Suppressor macrophage treated with lipopolysaccharide for 4 hours (primary cell): ENCODE measurements at places on chromosomes 3 and 15.

DNA sequence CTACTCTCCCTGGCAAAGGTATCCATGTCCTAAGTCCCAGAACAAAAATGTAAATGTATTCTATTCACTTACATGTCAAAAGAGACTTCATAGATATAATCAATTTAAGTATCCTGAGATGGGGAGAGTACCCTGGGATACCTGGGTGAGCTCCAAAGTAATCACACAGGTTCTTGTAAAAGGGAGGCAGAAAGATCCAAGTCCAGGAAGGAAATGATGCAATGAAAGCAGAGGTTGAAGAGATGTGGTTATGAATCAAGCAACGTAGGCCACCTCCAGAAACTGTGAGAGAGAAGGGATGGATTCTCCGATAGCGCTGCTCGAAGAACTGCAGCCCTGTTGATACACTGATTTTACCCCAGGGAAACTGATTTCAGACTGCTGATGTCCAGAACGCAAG, 93.9 kb upstream of the VGLL3 start:
- no peak for DNase-seq

DNA sequence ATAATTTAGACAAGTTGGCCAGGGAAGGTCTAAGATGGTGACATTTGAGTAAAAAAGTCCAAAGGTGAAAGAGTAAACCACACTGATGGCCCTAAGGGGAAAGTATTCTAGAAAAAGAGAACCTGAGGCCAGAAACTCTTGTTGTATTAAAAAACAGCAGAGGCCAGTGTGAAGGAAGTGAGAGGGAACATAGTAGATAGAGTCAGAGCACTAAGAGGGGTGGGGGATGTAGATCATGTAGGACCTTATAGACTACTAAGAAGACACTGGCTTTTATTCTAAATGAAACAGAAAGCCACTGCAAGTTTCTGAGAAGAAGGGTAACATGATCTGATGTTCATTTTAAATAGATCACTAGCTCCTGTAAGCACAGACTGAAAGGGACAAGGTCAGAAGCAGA, 14.5 kb downstream of the POLQ start:
- DNase-seq: no peak

DNA sequence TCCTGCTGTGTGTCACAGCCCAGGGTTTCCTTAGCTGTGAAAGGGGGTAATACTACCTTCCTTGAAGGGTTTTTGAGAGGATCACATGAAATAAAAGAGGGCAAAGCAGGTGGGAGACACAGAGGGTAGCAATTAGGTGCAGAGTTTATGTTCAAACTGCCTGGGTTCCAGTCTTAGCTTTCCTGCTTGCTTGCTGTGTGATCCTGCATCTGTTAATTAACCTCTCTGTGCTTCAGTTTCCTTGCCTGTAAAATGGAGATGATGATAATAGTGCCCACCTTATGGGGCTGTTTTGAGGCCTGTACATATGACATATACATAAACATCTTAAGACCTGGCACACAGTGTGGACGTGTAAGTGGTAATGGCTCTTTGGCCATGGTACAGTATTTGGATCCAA, 35.0 kb downstream of the SPSB4 start:
- no peak for DNase-seq

DNA sequence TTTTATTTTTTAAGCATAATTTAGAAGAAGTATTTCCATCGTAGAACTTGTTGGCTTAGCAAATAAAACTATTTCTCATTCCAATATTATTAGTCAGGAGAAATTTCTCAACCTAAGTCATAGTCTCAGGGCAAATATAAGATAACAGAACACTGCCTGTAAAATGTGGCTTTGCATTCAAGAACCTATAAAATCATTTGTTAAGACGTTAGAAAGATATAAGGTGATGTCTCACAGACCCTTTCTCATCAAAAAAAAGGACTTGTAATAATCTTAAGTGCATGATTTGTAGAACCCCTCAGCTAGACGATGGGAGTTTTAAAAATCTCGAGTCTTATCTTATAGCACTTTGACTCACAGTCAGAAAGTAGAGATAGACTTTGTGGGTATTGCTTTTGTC, 314.7 kb upstream of the CFAP20DC start:
- DNase-seq: no peak

DNA sequence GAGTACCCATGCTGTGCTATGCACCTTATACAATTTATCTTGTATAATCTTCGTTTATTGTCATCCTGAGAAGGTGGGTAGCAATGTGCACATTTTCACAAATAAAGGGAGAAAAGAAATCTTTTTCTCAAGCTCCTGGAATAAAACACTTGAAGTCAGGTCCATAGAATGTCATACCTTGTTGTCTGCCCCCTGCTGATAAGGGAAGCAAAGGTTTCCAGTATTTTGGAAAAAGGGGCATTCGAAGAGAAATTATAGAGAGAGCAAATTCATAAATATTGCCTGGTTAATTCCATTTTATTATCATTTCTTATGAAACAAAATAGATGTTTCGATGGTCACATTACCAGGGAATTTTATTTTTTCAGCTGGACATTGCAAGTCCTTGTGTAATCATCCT, 277.8 kb downstream of the RAP2B start:
- no peak for DNase-seq

DNA sequence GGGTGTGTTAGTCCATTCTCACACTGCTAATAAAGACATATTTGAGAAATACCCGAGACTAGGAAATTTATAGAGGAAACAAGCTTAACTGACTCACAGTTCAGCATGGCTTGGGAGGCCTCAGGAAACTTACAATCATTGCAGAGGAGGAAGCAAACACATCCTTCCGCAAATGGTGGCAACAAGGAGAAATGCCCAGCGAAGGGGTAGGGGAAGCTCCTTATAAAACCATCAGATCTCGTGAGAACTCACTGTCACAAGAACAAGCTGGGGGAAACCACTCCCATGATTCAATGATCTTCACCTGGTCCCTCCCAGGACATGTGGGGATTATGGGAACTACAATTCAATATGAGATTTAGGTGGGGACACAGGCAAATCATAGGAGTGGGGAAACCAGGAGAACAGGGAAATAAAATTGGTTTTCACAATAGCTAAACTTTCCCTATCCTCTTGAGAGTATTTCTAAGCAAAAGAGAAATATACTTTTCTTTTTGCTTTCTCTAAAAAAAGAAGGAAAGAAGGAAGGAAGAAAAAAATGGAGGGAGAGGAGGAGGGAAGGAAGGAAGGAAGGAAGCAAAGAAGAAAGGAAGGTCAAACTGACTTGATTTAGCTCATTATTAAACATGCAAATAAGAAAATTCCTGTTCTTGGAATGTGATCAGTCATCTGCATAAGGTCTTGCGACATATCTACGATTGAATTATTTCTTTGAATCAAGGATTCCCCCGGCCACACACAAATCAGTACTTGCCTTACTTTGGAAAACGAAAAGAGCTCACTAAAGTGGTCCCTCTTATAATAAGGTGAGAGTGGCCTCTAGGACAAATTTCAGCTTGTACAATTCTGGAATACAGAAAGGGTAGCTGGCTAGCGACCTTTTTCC, 75.2 kb downstream of the LIPC start:
- DNase-seq: peak; percentile 32

DNA sequence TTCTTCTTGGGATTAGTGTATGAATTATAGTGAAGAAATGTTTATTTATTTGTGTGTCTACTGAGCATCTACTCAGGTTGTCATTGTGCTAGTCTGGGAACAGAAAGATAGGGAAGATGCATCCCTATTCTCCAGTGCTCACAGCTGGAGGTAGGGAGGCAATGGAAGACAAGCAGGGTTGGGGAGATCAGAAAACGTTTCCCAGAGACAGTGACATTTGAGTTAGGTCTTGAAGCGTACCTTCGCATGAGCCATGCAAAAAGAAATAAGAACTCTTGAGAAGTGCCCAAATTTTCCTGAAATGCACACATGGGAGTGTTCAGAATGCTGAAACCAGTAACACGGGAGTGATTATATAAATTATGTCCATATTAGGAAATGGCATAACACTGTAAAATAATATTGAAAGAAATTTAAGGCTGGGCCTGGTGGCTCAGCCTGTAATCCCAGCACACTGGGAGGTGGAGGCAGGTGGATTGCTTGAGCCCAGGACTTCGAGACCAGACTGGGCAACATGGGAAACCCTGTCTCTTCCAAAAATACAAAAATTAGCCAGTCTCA, 5.3 kb upstream of the CEMIP start:
- no peak for DNase-seq

DNA sequence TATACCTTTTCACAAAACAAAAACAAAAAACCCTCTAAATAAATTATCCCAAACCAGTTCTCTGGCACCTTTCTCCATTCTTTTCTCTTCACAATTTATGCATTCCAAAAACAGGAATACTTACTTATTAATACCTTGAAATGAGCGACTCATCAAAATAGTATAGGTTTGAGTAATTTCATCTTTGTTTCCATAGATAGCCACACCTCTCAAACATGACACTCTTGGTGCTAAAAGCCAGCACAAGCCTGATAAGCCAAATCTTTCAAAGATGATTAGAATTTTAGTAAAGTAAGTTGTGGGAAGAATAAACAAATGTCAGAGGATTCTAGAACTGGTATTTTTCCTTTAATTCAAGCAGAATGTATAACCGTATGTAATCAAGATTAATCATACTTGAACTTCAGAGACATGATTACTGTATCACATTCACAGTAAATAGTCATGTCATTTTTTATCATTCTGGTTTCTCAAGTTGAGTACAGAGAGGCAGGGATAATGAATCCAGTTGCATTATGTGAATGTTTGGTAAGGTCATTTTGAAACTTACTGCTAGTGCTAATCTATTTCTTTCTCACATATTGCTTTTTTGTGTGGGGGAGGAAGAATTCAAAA, 12.1 kb upstream of the WDR5B start:
- DNase-seq: no peak

GRCh38 chr3:18351823-18352744, 73.1 kb downstream of the SATB1 start:
- peak; percentile 2 for DNase-seq

GRCh38 chr3:73739791-73740453, 115.2 kb upstream of the PDZRN3 start:
- no peak for DNase-seq

DNA sequence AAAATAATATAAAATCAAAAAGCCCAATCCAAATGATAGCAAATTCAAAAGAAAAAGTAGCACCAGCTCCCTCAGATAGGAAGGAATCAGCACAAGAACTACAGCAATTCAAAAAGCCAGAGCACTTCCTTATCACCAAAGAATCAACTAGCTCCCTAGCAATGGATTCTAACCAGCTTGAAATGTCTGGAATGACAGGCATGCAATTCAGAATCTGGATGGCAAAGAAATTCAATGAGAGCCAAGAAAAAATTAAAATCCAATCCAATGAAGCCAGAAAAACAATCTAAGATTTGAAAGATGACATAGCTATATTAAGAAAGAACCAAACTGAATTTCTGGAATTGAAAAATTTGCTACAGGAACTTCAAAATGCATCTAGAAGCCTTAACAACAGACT, 1334.4 kb upstream of the ALCAM start:
- no peak for DNase-seq

DNA sequence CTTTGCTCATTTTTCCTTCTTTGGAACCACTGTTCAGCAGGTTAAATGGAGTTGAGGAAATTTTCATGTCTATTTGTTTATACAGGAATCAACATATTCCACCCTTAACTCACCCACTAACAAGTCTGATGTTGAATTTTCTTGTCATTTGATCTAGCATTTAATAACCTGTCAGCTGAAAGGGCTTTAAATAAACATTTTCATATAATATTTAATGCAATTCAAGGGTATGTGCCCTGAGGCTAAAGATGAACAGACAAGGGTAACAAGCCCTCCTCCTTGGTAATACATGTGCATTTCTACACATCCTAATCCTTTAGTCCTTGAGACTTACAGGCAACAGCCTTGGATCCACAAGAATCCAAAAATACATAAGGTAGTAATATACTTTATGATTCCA, 435.0 kb upstream of the NR2F2 start:
- DNase-seq: no peak
